ENCODE measurements at places on chromosomes 11 and 22.

GRCh38 chr11:73085189-73085875 lies 56.8 kb downstream of the FCHSD2 start:
- DNase-seq: no peak

GRCh38 chr22:35148381-35148780 lies 82.4 kb downstream of the ISX start:
- no peak for DNase-seq

DNA sequence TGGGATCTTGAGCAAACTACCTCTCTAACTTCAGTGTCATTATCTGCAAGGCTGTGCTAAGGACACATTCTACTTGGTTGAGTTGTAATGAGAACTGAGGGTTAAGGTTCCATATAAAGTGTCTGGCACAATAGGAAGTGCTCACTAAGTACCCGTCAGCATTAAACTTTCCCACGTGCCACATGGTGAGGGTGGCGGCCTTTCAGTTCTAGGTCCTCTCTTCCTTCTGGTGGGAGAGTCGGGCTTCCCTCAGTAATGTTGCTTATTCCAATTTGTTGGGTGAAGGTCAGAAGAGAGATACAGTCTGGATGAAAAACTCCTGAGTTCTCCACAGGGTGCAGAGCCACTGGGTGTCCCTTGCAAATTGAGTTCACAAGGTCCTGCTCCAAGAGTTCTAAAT lies 4.6 kb upstream of the CD6 start:
- no peak for DNase-seq

DNA sequence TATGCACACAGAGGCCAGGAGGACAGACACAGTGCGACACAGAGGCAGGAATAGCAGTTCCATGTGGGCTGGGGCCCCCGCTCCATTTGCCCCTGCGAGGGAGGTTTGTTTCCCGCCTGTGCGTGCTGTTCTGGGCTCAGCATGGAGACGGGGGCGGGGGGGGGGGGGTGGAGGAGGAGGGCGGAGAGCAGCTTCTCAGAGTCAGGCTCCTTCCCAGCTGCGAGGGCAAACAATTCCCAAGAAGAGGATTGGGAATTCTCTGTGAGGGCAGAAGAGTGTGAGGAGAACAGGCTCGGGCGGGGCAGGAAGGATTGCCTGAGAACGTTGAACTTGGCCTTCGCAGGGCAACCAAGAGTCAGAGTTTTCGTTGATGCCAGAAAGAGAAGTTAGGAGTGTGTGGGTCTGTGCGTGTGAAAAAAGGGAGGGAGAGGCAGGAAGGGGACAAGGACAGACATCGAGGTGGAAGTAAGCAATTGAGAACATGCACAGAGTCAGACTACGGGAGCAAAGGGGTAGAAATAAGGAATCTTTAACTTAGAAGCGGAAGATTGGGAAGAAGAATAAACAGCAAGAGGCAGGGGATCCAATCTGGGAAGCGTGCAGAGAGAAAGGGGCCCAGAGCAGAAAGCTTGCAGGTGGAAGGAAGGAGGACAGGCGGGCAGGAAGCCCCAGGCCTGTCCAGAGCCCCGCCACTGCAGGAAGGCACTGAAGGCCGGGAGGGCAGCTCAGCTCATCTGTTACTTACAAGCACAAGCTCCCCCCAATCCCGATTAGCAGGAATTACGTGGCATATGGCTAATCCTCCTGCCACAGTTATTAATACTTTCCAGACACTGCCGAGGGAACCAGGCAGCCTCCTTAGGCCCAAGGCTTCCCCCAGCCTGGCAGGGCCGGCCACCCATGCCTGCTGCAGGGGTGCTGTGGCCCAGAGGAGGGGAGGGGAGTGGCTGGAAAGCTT lies 15.6 kb upstream of the JAM3 start:
- no peak for DNase-seq

GRCh38 chr11:19625438-19625837 lies 87.2 kb upstream of the NAV2 start:
- no peak for DNase-seq

DNA sequence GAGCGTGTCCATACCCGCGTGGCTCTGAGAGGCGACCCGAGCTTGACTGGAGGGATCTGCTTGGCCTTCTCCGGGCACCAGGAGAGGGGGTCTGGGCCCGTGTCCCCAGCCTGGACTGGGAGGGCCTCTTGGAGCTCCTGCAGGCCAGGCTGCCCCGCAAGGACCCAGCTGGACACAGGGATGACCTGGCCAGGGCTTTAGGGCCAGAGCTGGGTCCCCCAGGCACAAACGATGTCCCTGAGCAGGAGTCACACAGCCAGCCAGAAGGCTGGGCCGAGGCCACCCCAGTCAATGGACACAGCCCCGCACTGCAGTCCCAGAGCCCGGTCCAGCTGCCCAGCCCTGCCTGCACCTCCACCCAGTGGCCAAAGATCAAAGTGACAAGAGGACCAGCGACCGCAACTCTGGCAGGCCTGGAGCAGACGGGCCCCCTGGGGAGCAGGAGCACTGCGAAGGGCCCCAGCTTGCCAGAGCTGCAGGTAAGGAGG lies 38.2 kb downstream of the TRIOBP start:
- DNase-seq: no peak

DNA sequence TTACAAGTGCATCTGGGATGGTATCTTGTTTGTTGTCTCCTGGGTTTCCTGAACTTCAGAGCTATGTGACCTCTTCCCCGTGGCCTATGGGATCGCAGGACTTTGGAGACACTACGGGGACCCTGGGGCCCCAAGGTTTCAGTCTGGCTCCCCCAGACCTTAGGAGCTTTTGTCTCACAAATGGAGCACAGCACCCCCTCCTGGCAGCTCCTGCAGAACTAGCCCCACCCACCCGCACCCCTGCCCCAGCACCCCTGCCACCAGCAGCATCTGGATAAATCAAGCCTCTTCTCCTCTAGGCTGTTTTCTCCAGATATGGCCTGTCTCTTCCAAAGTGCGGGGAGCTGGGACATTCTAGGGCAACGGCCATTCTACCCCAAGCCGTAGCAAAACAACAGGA lies 10.4 kb downstream of the RCOR2 start:
- peak; percentile 61 for DNase-seq

DNA sequence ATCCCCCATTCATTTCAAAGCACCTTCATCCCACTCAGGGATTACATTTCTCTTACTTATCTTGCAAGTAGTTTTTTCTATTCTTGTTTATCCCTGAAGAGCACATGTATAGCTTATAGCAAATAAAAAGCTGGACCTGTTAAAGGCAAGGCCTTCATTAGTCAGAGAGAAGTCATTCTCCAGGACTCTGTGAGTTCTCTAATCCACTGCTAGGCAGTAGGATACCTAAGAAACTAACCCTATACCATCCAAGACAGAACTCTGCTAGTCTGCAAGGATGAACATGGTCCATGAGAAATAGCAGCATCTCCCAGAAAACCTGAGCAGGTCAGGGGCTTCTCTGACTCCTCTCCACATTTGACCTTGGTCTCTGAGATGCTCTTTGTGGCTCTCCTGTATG lies 104.5 kb downstream of the KIRREL3 start:
- DNase-seq: no peak

GRCh38 chr11:396511-396947 lies 2.5 kb downstream of the PKP3 start:
- peak; percentile 37 for DNase-seq

Measured in CD4-positive, alpha-beta T cell treated with Interleukin-17A for 1 hour (primary cell).